ENCODE measurements at places on chromosomes 1 and 21. TPM values are rescaled to one million over a fixed set of nuclear protein-coding genes. Genes with fewer than 3 reads are reported as not detected.

- peaks cover 17% of the 10 kb centered on the region for H3K4me1 ChIP-seq
- no peaks in the 10 kb centered on the region for H3K36me3 ChIP-seq
- no peak overlapping the region for H3K27ac ChIP-seq
These were observed 71.5 kb downstream of the HHAT start for GRCh38 chr1:210400043-210400840.

- H3K27me3 ChIP-seq, result peaks cover 29% of the 10 kb centered on the region
- no peak overlapping the region for H3K27ac ChIP-seq
- no peaks in the 10 kb centered on the region for H3K36me3 ChIP-seq
- peaks cover 15% of the 10 kb centered on the region for H3K4me1 ChIP-seq
- no peak for DNase-seq
- H3K4me3 ChIP-seq, result no peak overlapping the region
These were observed 226.2 kb downstream of the KIF26B start for GRCh38 chr1:245380790-245381535.

DNA sequence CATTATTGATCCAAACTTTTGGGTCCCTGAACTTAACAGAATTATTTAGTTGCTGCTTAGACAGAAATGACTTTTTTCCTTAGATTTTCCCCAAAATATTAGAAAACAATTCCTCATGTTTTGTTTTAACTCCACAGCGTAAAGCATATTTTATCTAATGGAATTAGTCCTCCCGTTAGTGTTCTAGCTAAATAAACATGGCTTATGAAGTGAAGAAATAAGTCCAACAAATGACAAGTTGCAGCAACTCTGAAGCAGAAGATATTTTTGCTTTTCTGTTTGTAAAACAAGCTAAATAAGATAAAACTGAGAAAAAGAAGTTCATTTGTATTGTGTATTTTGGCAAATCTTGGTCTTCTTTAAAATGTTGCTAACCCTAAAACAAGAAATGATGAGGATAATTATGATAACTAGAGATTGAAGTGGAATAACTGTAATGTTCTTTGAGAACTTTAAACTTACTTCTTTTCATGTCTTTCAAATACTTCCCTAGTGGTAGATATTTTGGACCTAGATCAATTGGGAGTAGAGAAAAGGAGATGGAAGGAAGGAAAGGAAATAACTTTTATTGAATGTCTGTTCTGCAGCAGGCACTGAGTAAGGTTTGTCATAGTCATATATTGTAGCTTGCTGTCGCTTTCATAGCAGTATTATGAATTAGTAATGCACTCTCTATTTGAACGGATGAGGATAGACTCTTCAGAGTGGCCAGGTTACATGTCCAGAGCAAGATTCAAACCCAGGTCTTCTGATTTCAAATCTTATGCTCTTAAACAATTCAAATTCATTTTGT, 12.5 kb downstream of the NFIA start:
- H3K4me1 ChIP-seq, result peaks cover 17% of the 10 kb centered on the region
- H3K4me3 ChIP-seq, result no peak overlapping the region
- peaks cover 2% of the 10 kb centered on the region for H3K36me3 ChIP-seq
- H3K27ac ChIP-seq, result no peak overlapping the region
- no peak for DNase-seq

Gene LINGO4
- 0.15 TPM for total RNA-seq

Gene RGSL1
- not detected for total RNA-seq
